ENCODE measurements at places on chromosomes 2 and 18.

DNA sequence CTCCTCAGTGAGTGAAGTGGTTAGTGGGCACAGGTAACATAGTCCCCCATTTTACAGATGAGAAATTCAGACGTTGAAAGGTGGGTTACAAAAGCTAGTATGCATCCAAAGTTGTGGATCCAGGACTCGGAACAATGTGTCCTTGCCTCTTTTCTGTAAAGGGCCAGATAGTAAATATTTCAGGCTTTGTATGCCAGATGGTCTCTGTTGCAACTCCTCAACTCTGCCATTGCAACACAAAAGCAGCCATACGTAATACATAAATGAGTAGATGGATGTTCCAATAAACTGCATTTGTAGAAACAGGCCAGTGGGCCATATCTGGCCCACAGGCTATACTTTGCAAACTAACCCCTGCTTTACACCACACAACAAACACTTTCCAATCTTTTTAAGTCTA, 166.6 kb upstream of the PKDCC start:
- DNase-seq: no peak

GRCh38 chr2:82256983-82257632, 1952.6 kb upstream of the LRRTM1 start:
- no peak for DNase-seq

DNA sequence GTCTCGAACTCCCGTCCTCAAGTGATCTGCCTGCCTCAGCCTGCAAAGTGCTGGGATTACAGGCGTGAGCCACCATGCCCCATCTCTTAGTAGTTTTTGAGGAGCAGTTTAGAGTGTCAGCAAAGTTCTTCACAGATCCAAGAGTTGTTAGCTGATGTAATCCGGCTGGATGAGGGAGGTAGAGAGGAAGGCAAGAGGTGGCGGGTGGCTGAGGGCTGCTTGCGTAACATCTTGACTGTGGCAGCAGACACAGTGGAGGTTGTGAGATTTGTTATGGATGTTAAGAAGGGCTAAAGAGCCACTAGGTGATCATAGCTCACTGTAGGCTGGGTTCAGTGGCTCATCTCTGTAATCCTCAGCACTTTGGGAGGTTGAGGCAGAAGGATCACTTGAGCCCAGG, 19.5 kb upstream of the FAM136A start:
- DNase-seq: no peak

GRCh38 chr2:150477347-150477746, 10.1 kb downstream of the RND3 start:
- DNase-seq: no peak

GRCh38 chr2:189623049-189623448, 38.2 kb upstream of the ASNSD1 start:
- no peak for DNase-seq

- no peak for DNase-seq
These were observed 27.8 kb downstream of the CACNB4 start for GRCh38 chr2:152071092-152071491.
